ENCODE measurements at places on chromosomes 7 and 10. TPM values are rescaled to one million over a fixed set of nuclear protein-coding genes. Genes with fewer than 3 reads are reported as not detected.

- peaks cover 8% of the 10 kb centered on the region for H3K4me1 ChIP-seq
- no peak overlapping the region for H3K4me3 ChIP-seq
- H3K27me3 ChIP-seq = no peaks in the 10 kb centered on the region
- H3K36me3 ChIP-seq = no peaks in the 10 kb centered on the region
- no peak for DNase-seq
- H3K27ac ChIP-seq = no peak overlapping the region
Measured at GRCh38 chr10:78764846-78765430, 303.8 kb upstream of the ZMIZ1 start.

GRCh38 chr10:123614888-123615287, 51.3 kb upstream of the GPR26 start:
- no peaks in the 10 kb centered on the region for H3K27me3 ChIP-seq
- no peak overlapping the region for H3K4me3 ChIP-seq
- no peak overlapping the region for H3K27ac ChIP-seq
- no peaks in the 10 kb centered on the region for H3K4me1 ChIP-seq
- H3K36me3 ChIP-seq = no peaks in the 10 kb centered on the region

DNA sequence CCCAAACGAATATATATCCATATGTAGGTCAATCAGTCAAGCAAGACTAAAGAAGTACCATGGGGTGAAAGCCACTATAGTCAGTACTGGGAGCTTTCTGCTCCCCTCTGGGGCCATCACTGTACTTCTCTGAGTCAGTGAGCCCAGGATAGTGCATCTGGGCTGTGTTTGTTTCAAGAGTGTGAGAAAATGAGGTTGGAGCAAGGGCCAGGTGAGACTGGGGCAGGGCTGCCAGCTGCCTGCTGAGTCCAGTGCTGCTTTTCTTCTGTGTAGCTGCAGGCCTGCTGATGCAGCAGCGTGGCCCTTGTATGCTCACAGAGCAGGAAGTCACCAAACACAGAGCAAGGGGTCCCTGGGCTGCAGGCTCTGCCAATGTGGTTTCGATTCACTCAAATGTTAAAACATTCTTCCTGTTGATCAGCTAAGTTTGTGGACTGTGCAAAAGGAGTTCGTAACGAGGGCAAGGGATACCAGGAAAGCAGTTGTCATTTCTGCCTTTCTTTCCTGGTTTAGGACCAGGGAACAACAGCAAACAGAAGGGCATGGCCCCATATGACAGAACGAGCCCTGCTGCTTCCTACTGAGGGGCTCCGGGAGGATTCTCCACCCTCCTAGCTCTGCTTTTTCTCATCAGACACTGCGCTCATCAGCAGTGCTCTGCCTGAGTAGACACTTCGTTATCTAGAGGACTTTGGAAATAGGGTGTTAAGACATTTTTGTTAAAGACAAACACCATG, 65.4 kb upstream of the TNS3 start:
- no peak overlapping the region for H3K27ac ChIP-seq
- no peak overlapping the region for H3K4me3 ChIP-seq
- H3K27me3 ChIP-seq = no peaks in the 10 kb centered on the region
- H3K4me1 ChIP-seq = peaks cover 5% of the 10 kb centered on the region

- no peaks in the 10 kb centered on the region for H3K27me3 ChIP-seq
- H3K4me3 ChIP-seq = no peak overlapping the region
- H3K36me3 ChIP-seq = no peaks in the 10 kb centered on the region
Measured at GRCh38 chr7:158054081-158054480, 533.5 kb downstream of the PTPRN2 start.

DNA sequence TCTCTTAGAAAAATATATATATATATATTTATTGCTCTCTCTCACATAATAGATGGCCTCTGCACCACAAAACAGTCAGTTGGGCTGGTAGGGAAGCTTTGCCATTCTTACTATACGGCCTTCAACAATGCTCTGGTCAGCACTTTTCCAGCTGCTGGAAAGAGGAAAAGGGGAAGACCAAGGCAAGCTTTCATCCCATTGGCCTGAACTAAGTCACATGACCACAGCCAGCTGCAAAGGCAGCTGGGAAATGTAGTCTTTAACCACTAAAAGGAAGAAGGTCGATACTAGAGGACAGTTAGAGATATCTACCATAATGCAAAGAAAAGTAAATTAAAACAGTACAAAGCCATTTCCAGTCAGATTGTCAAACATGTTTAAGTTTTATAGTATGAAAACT, 58.4 kb upstream of the MACROH2A2 start:
- no peak overlapping the region for H3K27ac ChIP-seq
- no peaks in the 10 kb centered on the region for H3K36me3 ChIP-seq
- H3K4me3 ChIP-seq = no peak overlapping the region
- no peaks in the 10 kb centered on the region for H3K4me1 ChIP-seq
- no peaks in the 10 kb centered on the region for H3K27me3 ChIP-seq
- DNase-seq = no peak

Gene KCNMA1
- 28.6 TPM for total RNA-seq

Gene TCAF2
- 0.64 TPM for total RNA-seq

Gene RNF32
- 0.32 TPM for total RNA-seq

GRCh38 chr10:122149561-122150505, 121.3 kb upstream of the BTBD16 start:
- H3K36me3 ChIP-seq = peaks cover 5% of the 10 kb centered on the region
- no peak for DNase-seq
- H3K4me1 ChIP-seq = peaks cover 26% of the 10 kb centered on the region
- H3K27me3 ChIP-seq = no peaks in the 10 kb centered on the region
- H3K27ac ChIP-seq = peak overlapping the region; percentile 82
- H3K4me3 ChIP-seq = peak overlapping the region; percentile 42

- H3K27me3 ChIP-seq = no peaks in the 10 kb centered on the region
- no peak for DNase-seq
- H3K4me1 ChIP-seq = no peaks in the 10 kb centered on the region
- H3K27ac ChIP-seq = no peak overlapping the region
Measured at GRCh38 chr7:146575903-146576302, 459.3 kb downstream of the CNTNAP2 start.

DNA sequence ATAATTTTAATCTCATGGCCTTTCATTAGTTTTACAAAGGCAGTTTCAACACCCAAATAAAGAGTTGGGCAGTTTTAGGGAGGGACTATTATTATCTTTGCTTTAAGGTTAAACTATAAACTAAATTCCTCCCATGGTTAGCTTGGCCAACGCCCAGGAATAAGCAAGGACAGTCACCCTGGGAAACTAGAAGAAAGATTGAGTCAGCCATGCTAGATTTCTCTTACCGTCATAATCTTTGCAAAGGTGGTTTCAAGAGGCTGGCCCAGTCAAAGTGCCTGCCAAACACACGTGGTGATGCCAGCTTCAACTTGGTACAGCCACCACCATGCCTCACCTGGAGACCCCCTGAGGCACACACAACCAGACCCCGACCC, 317.4 kb upstream of the SP8 start:
- H3K36me3 ChIP-seq = no peaks in the 10 kb centered on the region
- DNase-seq = no peak
- H3K4me3 ChIP-seq = no peak overlapping the region
- no peaks in the 10 kb centered on the region for H3K27me3 ChIP-seq
- no peaks in the 10 kb centered on the region for H3K4me1 ChIP-seq
- no peak overlapping the region for H3K27ac ChIP-seq

- no peak overlapping the region for H3K4me3 ChIP-seq
- no peak for DNase-seq
- H3K27me3 ChIP-seq = no peaks in the 10 kb centered on the region
Measured at GRCh38 chr7:68760556-68760955, 837.7 kb upstream of the AUTS2 start.

- H3K36me3 ChIP-seq = no peaks in the 10 kb centered on the region
- no peaks in the 10 kb centered on the region for H3K27me3 ChIP-seq
- DNase-seq = no peak
- H3K4me1 ChIP-seq = no peaks in the 10 kb centered on the region
- no peak overlapping the region for H3K27ac ChIP-seq
- no peak overlapping the region for H3K4me3 ChIP-seq
Measured at GRCh38 chr10:6748981-6749635, 169.0 kb upstream of the PRKCQ start.

DNA sequence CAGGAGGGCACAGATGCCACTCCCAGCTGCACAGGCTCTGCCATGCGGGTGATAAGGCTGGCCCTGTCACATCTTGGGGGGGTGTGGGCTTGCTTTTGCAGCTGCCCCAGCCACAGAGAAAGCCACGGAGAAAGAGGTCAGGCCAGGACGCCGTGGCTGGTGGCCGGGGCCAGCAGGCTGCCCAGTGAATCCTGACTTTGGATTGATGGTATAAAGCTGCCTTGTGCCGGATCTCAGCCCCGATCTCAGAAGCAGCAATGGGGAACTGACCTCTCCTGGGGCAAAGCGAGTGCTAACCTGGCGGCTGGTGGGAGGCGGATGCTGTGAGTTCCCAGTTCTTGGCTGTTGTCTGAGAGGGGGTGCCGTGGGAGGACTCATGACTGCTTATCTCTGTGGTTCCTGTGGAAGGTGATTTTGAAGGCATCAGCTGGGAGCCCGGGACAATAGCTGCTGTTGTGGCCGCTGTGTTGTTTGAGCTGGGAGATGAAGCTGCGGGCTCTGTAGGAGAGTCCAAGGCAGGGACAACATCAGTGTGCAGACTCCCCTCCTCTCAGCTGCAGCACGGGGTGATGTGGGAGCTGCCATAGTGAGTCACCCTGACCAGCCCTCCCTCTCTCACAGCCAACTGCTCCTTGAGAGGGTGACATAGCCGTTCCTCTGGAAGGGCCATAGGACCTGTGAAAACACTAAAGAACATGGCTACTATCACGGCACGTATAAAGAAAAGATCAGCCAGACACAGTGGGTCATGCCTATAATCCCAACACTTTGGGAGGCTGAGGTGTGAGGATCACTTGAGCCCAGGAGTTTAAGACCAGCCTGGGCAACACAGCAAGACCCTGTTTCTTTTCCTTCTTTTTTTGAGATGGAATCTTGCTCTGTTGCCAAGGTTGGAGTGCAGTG, 17.0 kb downstream of the IL15RA start:
- H3K36me3 ChIP-seq = peaks cover 12% of the 10 kb centered on the region
- peak; percentile 54 for DNase-seq
- H3K4me3 ChIP-seq = no peak overlapping the region
- no peaks in the 10 kb centered on the region for H3K4me1 ChIP-seq
- no peaks in the 10 kb centered on the region for H3K27me3 ChIP-seq
- peak overlapping the region; percentile 27 for H3K27ac ChIP-seq

Gene BHLHA15
- not detected for total RNA-seq

Gene C7orf33
- not detected for total RNA-seq

Gene ASIC3
- not detected for total RNA-seq

DNA sequence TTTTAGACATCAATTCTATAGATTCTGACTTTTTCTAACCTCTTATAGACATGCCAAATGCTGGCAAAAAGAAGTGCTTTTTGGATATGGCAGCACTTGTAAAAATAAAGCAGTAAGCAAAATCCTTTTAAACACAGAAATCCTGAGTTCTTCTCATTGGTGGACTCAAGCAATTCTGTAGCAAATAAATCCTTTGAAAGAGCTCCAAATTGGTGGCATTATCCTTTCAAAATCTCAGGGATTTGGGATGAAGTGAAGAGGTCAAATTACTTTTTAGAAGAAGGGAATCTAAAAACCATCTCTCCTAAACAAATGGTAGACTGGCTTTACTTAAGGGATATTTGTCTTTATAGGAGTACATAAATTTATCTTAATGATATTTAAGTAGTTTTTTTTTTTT, 17.5 kb upstream of the ASCC1 start:
- H3K4me1 ChIP-seq = peaks cover 4% of the 10 kb centered on the region
- peaks cover 71% of the 10 kb centered on the region for H3K36me3 ChIP-seq

Gene KNDC1
- 0.21 TPM for total RNA-seq

GRCh38 chr10:58590152-58590840, 77.6 kb downstream of the BICC1 start:
- H3K27ac ChIP-seq = peak overlapping the region; percentile 22
- H3K36me3 ChIP-seq = no peaks in the 10 kb centered on the region
- no peaks in the 10 kb centered on the region for H3K27me3 ChIP-seq
- DNase-seq = no peak
- H3K4me3 ChIP-seq = no peak overlapping the region
- peaks cover 16% of the 10 kb centered on the region for H3K4me1 ChIP-seq

DNA sequence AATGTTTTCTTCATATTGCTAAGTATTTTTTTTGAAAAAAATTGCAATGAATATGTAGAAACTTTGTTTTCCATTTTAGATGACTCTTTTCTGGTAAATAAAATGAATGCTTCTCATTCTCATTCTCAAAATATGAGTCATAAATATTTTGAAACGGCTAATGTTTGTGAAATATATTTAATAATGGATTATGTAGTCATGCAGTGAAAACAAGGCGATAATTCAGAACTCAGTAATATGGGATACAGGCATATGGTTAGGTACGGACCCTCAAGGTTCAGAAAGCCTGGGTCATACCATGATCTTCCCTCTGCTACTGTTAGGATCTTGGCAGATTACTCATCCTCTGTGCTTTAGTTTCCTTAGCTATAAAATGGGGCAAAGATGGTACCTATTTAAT, 46.2 kb upstream of the SLC39A12 start:
- H3K27me3 ChIP-seq = no peaks in the 10 kb centered on the region
- DNase-seq = no peak
- H3K4me3 ChIP-seq = no peak overlapping the region
- H3K36me3 ChIP-seq = no peaks in the 10 kb centered on the region

Gene CC2D2B
- total RNA-seq = 3.9 TPM

DNA sequence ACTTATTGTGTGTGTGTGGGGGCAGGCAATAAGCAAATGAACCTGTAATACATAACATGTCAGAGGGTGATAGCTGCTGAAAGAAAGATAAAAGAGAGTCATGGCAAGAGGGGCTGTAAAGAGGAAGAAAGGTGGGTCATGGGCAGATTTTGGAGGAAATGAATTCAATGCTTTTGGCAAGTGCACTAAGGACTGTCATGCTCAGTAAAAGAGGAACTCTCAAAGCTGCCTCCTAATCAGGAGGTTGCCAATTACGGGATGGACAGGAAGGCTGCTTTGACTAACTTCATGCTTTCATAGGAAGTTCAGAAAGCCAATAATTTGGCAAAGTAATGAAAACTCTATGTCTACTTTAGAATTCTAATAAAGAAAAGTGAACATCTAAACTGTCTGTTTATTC, 401.2 kb downstream of the SH2D4B start:
- H3K27ac ChIP-seq = no peak overlapping the region
- no peaks in the 10 kb centered on the region for H3K4me1 ChIP-seq
- no peaks in the 10 kb centered on the region for H3K36me3 ChIP-seq
- no peaks in the 10 kb centered on the region for H3K27me3 ChIP-seq
- no peak overlapping the region for H3K4me3 ChIP-seq
- DNase-seq = no peak

Gene PRLHR
- not detected for total RNA-seq

Gene COL28A1
- total RNA-seq = 0.11 TPM

Gene NCAPG2
- 1.6 TPM for total RNA-seq

Gene MSMB
- not detected for total RNA-seq

DNA sequence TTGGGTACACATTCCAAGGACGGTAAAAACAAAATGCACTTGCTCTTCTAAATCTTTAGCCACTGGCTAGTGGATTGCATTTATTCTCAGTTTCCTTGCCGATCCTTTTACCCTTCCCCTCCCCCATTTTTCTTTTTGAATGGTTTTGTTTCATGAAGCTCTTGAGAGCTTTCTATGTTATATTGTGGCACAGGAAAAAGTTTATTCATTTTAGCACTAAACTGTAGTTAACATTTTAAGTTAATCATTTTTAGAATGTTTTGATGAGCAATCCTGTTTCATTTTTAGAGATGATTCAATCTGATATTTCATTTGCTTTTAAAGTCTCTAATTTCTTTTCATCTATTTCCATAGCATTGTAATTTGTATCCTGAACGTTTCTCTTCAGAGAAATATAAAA, 24.0 kb downstream of the ZEB1 start:
- H3K4me1 ChIP-seq = no peaks in the 10 kb centered on the region
- no peak overlapping the region for H3K27ac ChIP-seq
- H3K4me3 ChIP-seq = no peak overlapping the region
- H3K36me3 ChIP-seq = no peaks in the 10 kb centered on the region
